Stimulated activated CD4-positive, alpha-beta T cell treated with anti-CD3 and anti-CD28 coated beads, Interleukin-12 subunit alpha, Interleukin-12 subunit beta, amount 100 ng/mL, for 24 hours (primary cell): ENCODE measurements at places on chromosomes 13 and 19.

DNA sequence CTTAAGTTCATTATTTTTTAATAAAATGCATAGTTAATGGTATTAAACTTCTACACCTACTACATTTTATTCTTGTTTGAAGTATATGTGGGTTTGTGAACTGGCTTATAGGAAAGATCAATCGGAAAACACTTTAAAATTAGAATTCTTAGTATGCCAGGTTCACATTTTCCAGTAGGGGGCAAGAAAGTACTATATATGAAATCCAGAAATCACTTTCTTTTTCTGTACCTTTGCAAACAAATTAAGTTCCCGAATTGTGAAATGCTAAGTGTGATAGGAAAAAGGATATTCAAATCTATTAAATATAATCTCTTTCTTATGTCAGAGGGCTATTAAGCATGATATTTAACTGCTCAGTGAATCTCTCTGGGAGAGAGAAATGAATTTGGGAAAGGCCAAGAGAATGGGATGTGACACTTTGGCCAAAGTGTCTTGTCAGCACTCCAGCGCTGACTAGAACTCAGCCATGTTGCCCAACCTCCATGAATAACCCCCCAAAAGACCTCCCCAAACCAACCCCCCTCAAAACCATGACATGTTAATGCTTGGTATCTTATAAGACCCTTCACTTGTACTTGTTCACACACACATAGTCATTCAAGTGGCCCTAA is 122.6 kb upstream of the SLC10A2 start:
- DNase-seq, result no peak

- DNase-seq, result no peak
Observed at GRCh38 chr13:75423946-75424345, 58.0 kb downstream of the TBC1D4 start.

DNA sequence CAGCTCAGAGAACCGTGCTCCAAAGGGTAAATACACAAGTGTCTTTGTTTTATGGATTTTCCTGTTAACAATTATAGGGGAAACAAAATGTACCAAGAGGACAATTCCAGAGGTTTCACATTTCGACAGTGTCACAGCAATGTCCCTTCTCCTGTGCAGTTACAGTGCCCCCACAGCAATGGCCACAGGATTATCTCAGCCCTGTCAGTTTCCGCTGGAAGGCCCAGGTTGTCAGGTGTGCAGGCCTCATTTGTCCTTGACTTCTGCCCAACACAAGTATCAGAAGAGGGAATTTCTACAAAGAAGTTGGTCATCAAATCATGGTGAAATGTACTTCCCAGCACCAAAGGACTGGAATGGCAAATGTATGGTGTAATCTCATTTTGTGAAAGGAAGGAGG is 11.2 kb upstream of the N4BP2L2 start:
- no peak for DNase-seq

- DNase-seq, result no peak
Observed at GRCh38 chr13:30898678-30899241, 7.3 kb upstream of the MEDAG start.

- no peak for DNase-seq
Observed at GRCh38 chr13:97019236-97019635, 25.0 kb upstream of the OXGR1 start.

DNA sequence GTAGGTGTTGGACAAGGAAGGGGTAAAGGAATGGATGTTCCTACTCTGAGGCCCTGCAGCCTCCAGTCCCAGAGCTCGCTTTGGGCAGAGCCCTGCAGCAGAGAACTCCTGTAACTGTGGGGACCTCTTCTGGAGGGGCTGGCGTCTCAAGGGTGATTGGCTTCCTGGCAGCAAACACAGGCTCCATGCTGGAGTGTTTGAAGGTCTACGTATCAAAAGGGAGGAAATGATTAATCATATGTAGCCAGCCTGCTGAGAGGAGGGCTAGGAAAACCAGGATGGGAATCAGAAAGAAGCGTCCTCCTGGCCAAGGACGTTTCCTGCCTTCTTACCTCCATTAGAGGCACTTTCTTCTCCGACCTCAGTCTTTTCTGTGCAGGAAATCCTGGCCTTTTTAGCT is 208.5 kb downstream of the TSHZ3 start:
- DNase-seq, result no peak

DNA sequence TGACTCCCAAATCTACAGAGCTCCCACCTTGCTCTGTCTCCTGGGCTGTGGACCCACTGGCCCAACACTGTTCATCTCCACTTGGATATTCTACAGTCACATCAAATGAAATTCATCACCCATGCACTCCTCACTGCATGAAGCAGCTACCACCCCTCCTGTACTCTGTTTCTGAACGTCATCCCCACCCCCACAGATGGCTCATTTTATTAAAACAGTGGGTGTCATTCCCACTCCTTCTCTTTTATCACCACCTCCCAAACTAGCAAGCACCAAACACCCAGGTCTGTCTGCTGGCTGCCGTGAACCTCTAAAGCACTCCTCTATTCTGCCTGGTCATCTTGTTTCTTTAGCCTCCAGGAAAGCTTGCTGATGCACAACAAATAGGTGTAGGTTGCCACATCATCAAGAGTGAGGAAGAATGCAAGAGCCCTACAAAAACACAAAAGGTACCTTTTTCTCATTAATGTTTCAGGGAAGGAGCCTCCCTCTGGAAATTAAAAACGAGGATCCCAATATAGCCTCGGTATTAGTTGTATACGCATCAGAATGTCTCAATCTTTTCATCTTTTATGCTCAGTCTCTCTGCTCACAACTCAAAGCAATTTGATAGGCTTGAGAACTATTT is 91.8 kb downstream of the MIPEP start:
- DNase-seq, result no peak
